ENCODE measurements at places on chromosomes 3 and 15.

DNA sequence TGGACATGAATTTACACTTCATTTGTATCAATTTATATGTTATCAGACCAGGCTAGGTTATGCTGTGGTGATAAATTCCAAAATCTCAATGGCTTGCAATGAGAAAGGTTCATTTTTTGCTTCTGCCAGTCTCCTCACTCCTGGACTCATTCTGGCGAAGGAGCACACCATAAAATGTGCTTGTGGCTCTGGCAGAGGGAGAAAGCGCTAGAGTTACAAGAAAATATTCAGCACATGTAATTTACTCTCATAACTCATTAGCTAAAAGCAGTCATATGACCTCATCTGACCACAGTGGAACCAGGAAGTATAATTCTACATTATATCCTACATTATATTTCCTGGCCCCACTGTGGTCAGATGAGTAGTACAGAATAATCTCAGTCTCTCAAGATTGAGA is 193.8 kb downstream of the BCHE start:
- peak; percentile 28 for DNase-seq

DNA sequence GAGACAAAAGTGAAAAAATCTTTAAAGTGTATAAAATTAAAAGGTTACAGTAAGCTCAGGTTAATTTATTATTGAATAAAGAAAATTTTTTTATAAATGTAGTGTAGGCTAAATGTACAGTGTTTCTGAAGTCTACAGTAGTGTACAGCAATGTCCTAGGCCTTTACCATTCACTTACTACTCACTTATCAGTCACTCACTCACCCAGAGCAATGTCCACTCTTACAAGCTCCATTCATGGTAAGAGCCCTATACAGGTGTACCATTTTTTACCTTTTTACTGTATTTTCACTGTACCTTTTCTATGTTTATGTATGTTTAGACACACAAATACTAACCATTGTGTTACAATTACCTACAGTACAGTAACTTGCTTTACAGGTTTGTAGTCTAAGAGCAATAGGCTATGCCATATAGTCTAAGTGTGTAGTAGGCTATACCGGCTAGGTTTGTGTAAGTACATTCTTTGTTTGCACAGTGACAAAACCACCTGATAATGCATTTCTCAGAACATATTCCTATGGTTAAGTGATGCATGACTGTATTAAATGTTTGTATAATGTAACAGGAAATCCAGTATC is 38.1 kb upstream of the NECTIN3 start:
- DNase-seq = no peak

DNA sequence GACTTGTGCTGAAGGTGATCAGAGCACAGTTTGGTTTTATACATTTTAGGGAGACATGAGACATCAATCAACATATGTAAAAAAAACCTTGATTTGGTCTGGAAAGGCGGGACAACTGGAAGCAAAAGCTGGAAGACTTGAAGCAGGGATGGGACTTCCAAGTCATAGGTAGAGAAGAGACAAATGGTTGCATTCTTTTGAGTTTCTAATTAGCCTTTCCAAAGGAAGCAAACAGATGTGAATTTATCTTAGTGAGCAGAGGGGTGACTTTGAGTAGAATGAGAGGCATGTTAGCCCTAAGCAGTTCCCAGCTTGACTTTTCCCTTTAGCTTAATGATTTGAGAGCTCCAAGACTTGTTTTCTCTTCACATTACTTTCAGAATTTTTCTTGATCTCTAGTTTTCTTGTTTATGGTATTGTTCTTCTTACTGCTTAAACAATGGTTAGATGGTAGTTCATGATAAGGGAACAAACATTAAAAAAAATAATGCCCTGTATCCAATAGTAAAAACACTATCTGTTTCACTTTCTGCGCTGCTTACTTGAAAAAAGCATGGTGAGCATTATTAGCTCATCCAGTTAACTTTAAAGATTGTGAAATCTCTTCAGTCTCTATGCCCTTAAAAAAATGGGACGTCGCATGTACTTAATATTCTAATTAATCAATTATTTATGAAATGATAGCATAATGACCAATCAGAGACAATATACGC is 48.5 kb upstream of the BCHE start:
- DNase-seq = no peak

- DNase-seq = peak; percentile 20
Measured at GRCh38 chr3:139935016-139935865, at the start of gene CLSTN2. Gene CLSTN2, plus strand, starts transcription at chr3:139935185.

DNA sequence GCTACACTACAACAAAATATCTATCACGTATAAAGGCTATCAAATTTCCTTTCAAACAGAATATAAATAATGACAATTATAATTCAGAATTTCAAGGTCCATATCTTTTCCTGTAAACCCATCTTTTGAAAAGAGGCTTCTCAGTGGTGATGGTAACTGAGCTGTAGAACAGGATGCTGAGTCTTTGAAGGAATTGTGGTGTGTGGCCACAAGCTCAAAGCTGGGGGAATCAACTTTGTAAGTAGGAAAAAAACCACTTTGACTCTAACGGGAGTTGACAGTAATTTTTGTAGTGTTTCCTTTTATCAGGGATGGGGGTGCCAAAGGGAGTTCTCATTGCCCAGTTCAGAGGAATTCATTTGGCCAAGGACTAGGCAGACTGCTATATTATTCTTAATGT is 13.3 kb upstream of the ZCWPW2 start:
- DNase-seq = no peak

DNA sequence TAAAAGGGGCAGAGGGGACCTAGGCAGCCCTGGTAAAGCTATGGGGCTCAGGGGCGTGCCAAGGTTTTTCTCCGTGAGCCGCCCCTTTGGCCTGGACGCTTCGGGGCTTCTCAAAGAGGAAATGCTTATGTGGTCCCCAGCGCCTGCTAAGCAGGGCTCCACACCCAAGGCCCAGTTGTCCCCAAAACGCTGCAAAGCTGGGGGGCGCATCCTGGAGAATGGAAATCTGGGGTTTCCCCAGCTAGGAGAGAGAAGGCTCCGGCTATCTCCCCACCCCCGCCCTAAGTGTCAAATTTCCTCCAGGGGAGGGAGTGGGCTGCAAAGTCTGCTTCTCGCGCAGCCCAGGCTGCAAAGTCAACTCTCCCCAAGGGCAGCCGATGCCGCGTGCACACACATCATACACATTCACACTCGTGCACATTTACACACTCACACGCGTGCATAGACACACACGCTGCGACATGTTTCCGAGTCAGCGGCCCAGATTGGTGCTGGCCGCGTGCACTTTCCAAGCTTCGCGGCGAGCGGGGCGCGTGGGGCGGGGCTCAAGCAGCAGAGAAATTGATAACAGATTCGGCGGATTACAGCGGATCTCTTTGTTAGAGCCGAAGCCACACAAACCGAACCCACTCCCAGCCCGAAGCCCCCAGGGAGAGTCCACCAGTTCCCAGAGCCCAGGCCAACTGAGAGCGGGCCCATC is 4.5 kb downstream of the WNT5A start:
- DNase-seq = no peak

DNA sequence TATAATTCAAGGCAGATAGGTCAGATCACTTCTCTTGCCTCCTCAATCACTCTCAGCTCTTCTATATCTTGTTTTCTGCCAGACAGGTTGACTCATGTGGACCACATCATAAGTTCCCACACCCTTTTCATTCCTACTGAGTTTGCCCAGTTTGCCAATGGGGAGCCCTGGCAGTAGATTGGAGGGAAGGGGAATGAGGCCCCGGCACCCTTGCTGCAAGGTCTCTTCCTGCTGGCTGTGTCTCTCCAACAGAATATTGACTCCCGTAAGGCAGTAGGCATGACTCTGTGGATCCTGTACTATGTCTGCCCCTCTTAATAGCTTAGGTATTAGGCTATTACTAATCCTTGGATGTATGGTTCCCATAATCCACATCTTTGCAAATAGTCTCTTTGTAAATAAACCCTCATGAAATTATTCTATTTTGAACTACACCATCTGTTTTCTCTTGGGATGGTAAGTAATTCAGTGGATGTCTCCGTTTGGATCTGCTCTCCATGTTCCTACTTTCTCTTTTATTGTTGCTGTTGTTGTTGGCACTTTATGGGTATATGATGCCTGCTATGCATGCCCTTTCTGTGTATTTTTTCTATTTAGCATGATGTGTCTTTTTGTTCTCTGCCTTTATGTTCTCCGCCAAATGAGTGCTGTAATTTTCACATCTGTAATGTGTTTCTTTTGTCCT is 65.5 kb upstream of the DCBLD2 start:
- DNase-seq = no peak

DNA sequence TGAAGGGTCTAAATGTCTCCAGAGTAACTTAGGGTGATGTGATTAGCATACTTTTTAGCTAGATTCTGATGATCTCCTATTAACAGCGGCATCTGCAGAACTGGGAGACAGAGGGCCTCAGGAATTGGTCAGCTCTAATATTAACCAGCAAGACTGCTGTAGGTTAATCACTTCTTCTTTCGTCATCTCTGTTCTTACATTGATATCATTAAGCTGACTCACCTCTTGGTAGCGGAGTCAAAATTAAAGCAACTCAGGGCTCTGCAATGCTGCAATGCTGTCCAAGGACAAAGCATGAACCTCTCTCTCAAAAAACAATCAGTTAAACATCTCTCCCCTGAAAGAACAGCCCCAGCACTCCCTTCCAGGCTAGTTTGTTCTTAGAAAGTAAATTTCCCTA is 57.5 kb upstream of the TRA2B start:
- no peak for DNase-seq

DNA sequence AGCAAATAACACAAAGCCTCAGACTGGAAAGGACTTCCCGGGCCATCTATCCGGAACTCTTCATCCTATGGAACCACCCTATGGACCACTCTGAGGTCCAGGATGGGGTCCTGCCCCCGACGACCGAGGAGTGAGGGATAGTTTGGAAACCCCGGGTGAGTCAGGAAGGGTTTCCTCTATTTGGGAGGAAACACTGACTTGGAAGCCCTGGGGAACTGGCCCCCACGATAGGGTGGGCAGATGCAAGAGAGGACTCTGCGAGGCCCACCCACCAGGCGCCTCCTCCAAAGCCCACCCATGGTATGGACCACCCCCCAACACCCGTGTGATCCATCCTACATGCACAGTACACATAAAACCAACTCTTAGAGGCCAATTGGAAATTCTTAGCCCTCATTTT is 69.4 kb downstream of the CPN2 start:
- DNase-seq = no peak

DNA sequence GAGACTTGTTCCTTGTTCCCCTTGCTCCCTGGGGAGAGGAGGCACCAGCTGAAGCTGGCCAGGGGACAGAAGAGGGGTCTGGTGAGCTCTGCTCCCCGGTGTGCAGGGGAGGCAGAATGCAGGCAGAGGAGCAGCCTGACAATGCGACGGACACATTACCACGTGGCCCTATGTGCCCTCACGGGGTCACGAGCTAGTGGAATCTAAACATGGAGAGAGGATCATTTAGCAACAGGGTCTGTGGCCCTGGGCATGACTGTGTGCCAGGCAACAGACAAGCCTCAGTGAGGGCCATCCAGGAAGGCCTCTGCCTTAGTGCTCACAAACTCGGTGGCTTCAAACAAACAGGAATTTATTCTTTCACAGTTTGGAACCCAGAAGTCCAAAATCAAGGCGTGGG is 8.5 kb upstream of the MUC4 start:
- DNase-seq = no peak

DNA sequence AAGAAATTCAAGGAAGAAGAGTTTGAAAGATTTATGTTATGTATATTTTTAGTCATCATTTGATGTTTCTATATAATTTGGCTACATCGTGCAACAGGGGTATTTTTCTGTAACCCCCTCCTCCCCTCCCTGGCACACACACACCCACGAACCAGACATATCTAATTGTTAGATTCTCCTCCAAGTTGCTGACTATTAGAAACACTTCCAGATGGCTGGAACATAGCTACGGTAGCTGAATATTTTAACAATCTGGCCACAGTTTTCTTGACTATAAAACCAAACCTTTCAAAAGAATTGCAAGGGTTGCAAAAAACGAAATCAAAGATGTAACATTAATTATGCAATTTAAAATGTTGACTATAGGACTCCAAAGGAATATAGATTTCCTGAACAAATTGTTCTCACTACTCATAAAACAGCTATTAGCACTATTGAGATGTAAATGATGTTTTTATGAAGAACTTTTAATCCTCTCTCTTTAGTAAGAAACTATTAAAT is 154.4 kb downstream of the CHL1 start:
- no peak for DNase-seq

GRCh38 chr15:77440378-77440999 is 19.8 kb downstream of the HMG20A start:
- DNase-seq = no peak

DNA sequence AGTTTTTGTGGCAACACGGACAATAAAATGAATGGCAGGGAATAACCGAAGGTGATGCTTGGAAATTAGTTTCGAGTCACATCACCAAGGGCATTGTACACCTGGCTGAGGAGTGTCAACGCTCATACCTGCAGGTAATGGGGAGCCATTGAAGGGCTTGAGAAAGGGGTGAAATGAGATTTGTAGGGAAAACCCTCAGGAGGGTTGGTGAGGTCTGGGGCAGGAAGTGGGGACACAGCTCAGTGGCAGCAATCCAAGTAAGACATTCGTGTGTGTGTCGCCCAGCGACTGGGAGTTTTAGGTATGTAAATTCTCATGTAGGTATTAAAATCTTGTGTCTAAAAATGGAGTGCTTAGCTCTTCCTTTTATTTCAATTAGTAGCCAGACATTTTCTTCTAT is 14.3 kb downstream of the PARP14 start:
- no peak for DNase-seq

GRCh38 chr15:70308011-70308734 is 210.5 kb upstream of the TLE3 start:
- no peak for DNase-seq

DNA sequence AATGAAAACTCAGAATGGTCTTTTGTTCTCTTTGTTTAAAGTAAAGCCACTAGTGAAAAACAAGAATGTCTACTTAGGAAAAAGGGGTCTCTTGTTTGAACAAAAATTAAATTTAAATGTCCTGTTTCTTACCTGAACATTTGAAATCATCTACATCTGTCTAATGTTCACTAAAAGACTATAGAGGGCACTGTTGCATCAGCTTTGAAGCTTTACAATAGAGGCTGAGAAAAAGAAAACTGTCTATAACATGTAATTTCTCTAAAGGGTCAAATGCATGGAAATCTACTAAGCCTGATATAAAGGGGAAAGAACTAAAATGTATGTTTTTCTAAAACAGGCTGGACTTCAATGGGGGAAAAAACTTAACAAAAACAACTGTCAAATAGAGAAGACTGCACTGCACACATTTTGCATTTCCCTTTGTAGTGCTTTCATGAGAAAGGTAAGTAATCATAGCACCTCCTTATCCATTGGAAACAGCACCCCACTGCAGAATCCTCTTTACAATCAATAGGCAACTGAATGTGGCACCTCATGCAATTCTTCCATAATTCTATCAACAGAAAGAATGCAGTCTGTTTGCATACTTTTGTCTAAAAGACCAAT is 26.3 kb downstream of the DPH6 start:
- peak; percentile 42 for DNase-seq

- no peak for DNase-seq
Measured at GRCh38 chr3:102661707-102662497, 227.1 kb downstream of the ZPLD1 start.
